ENCODE measurements at places on chromosomes 12 and 14.

DNA sequence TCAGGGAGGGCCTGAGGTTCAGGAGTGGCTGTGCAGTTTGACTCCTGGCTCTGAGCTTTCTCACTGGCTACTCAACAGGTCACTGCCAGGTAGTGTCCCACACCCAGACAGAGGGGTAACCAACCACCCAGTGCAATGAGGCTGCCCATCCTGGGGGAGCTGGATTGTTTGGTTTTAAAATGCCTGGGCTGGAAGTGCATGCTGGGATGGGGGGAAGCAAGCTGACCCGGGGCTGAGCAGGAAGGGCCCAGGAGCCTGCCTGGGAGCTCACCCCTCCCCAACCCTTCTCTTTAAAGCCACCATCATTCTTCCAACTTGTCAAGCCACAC lies 12.6 kb upstream of the ABHD12B start:
- no peak for DNase-seq

- DNase-seq: no peak
These were observed 173.2 kb downstream of the CAND1 start for GRCh38 chr12:67442347-67442841.

GRCh38 chr14:87121716-87122115 lies 871.3 kb downstream of the GALC start:
- no peak for DNase-seq

DNA sequence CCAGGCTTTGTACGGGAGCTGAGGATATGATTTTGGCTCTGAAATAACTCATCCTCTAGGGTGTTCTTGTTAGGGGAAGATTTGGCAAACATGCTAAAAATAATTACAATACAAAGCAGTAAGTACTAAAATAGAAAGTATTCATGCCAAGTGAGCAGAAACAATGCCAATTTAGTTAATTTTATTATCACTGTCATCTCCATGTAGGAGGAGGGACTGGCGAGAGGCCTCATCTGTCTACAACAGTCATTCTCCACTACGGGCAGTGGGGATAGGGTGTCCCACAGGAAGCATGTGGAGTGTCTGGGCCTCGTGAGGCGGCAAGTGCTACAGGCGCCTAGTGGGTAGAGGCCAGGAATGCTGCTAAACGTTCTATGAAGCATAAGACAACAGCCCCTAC lies 3.3 kb downstream of the ISM2 start:
- DNase-seq: no peak

GRCh38 chr14:95386536-95387095 lies 66.9 kb upstream of the CLMN start:
- DNase-seq: peak; percentile 50

DNA sequence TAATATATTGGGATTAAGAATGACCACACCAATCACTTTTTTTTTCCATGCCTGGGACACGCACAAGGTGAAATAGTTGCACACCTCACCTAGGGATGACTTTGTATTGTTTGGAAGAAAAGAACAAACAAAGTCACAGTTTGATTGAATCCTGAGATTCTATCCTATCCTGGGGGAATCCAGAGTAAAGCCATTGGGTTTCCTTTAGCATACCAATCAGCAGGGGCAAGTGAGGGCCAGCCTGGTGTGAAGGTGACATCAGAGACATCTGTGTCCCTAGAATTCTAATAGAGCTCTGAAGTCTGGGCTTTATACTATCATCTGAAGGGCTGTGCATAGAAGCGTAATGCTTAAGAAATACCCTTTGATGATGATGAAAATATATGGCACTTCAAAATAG lies 199.9 kb downstream of the STXBP6 start:
- no peak for DNase-seq

DNA sequence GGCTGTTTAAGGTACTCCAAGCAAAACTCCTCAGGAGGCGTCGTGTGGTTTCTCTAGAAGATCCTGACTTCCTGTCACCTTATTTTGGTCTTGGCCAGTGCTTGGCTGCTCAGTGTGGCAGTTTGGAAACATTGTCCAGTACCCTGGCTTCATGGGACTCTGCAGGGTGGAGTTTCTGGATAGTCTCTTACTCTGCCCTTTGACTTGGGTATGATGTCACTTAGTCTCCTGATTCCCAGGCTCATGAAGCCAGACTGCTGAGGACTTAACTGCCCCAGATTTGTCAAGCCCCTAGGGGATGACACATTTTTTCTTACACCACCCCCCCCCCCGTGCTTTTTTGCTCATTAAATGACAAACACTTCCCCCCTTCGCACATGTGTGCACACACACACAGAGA lies 82.7 kb downstream of the ADCK1 start:
- peak; percentile 63 for DNase-seq

DNA sequence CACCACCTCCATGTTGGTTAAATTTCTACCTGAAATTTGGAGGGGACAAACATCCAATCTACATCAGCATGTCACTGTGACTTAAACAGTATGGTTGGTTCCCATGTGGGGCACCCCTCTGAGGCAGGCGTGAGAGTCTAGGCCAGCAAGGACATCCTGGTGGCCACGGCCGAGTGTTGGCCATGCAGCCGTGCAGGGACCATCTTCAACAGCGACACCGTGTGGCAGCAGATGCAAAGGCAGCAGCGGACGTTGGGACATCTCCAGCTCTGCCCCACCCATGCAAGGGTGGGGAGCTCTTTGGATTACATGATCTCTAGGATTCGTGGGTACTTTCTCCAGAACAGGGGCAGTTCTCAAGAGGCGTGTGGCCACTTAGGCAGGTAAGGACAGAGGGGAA lies 49.8 kb downstream of the NOC4L start:
- peak; percentile 19 for DNase-seq

DNA sequence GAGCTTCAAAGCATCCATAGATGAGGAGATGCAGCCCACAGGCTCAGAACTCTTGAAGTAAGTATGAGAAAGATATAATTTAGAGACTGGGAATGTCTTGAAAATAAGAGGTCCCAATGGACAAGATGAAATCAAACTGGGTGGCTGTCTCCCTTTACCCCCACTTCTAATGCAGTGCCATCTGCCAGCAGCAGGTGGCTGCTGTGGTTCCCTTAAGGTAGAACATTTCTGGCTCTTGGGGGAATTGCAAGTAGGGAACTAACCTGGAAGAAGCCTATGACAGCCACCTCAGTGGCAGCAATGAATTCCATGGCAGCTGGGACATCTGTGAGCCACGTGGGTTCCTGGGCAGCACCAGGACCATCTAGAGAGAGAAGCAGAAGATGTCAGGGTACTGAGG lies 648 bp downstream of the ERP27 start:
- DNase-seq: no peak

DNA sequence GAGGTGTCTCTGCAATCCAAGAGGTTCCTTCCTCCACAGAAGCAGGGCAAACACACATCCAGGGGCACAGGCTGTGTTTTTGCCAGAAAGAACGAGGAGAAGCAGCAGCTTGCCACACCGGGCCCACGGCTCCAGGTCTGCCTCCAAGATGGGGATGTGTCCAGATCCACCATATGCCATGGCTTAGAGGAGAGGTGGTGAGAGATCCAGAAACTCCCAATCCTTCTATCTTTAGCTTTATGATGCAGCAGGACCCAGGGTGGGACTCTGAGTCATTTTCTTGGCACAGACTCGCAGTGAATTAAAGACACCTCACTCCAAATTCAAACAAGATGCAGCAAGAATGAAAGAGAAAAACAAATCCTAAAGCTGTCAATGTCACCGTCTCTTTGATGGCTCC lies 481.4 kb upstream of the TMEM132C start:
- no peak for DNase-seq

- no peak for DNase-seq
These were observed 49.8 kb upstream of the RAP1B start for GRCh38 chr12:68560851-68561422.

- peak; percentile 29 for DNase-seq
These were observed 18.5 kb upstream of the FOXN3 start for GRCh38 chr14:89435492-89435891.

DNA sequence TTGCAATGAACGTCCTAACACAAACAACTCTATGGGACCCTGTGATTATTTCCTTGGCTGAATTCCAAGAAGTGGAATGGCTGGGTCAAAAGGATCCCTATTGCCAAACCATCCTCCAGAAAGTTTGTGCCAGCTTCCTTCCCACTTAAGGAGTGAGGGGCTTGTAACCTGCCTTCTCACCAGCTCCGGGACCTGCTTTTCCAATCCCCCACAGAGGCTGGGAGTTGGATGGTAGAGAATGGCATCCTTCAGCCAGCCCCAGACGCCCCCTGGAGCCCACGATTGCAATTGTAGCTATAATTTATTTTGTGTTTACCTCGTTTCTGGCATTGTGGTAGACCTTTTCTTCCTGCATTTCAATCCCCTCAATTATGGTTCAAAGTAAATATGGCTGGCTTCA lies 9.7 kb upstream of the ZDHHC22 start:
- peak; percentile 18 for DNase-seq

DNA sequence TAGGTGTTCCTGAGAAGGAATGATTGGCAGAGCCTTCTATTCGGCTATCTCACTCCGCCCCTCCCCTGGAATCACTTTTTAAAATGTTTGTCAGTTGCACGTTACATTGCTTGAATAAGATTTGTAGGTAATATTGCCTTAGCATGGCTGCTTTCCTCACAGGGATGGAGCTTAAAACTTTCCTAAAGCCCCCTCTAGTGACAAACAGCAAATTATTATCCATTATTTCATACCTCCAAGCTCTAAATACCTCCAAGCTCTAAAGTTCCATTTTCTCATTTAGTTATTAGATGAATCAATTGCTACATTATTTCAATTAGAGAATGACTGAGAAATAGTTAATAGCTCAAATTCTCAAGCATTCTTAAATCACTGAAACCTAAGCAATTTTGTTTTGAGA lies 5.1 kb upstream of the SPATA7 start:
- DNase-seq: no peak

DNA sequence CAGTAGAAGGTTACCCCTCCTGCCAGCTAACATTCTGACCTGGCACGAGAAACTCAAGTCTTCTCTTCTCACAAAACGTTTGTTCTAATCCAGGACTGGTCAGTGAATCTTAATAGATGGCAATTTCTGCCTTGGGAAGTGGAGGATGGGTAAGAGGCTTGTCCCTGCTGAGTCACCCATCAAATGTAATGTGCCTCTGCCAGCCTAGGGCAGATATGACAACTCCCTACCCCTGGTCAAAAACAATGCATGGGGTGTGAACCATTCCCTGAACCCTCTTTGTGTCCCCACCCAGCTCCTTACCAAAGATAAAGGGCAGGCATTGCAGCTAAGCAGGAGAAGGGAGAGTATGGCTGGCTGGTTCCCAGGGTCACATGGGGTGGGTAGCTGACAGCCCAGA lies 1052.9 kb downstream of the GALC start:
- DNase-seq: no peak

DNA sequence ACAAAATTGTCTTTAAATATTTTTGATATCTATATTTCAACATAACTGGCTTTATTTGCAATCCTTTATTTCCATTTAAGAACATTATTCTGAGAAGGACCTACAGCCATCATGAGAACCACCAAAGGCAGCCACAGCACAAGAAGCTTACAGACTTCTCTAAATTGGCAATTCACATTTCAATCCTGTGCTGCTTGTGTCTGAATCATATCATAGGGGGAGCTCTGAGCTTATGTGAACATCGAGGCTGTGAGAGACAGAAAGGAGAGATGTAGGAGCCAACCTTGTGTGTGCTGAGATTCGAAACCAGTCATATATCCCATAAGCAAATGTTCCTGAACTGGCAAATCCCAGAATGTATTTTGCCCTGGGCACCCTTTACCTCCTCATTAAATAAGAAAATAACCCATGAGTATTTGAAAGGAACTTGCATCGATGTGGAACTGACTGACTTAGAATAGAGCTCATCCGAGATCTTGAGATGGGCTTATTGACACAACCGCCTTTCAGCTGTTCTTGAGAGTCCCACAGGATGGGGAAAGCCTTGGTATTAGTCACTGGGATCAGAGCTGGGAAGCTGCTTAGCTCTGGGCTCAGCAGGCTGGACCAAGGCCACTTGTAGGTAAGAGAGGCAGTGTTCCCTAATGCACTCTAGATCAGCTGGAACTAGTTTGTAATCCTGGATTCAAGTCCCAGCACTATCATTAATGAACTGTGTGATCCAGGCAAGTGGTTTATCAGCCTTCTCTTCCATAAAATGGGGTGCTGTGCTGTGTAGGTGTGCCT lies 329.8 kb downstream of the CACNA1C start:
- no peak for DNase-seq

GRCh38 chr12:4943067-4943937 lies 33.6 kb downstream of the KCNA1 start:
- peak; percentile 21 for DNase-seq

GRCh38 chr14:34098045-34098984 lies 147.4 kb upstream of the EGLN3 start:
- peak; percentile 47 for DNase-seq

- peak; percentile 53 for DNase-seq
These were observed 557 bp downstream of the COPS7A start for GRCh38 chr12:6724409-6724797.

DNA sequence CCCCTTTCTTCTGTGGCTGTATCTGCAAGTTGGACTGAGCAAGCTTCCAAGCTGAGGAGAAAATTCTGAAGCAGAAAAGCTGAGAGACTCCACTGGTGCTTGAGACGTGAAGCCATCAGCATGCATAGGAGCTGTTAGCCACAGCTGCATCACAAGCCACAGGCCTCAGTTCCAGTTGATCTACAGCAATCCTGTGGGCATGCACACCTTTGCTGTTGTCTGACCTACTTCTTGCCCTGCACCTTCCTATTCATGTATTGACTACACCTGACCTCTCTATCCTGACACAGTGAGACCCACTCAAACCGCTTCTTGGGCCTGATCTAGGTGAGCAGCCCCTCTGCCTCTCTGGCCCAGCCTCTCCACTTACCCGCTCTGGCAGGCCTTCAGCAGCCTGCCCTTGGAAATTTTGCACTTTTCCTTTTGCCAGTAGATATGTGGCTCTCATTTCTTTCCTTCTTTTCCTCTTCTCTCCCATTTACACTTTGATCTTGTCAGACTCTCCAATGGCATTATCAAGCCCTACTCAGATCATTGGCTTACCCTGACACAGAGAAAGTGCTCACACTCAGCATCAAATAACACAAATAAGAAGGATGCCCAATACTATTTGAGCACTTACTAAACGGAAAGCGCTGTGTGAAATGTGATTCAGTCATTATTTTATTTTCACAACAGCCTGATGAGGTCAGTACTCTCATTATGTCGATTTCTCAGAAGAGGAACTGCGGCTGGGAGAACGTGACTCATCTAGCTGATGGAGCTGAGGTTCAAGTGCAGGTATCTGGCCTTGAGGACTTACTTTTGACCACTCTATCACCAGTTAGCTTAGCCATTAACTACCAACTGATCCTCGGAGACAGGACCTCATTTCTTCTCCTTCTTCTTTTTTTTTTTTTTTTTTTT lies 21.9 kb upstream of the PTGR2 start:
- DNase-seq: peak; percentile 91

GRCh38 chr12:116595186-116595585 lies 36.0 kb downstream of the MAP1LC3B2 start:
- no peak for DNase-seq

GRCh38 chr12:31887109-31887811 lies 72.0 kb upstream of the RESF1 start:
- peak; percentile 34 for DNase-seq

GRCh38 chr14:40417777-40418401 lies 985.7 kb upstream of the FBXO33 start:
- DNase-seq: peak; percentile 12

Data from suppressor macrophage treated with lipopolysaccharide for 4 hours (primary cell).